ENCODE measurements at places on chromosomes 16 and 17.
A peak's percentile ranks its signal among the peaks of the same experiment; 100 is the strongest.

GRCh38 chr17:16464303-16465051 lies 27.5 kb downstream of the LRRC75A start:
- DNase-seq = no peak

DNA sequence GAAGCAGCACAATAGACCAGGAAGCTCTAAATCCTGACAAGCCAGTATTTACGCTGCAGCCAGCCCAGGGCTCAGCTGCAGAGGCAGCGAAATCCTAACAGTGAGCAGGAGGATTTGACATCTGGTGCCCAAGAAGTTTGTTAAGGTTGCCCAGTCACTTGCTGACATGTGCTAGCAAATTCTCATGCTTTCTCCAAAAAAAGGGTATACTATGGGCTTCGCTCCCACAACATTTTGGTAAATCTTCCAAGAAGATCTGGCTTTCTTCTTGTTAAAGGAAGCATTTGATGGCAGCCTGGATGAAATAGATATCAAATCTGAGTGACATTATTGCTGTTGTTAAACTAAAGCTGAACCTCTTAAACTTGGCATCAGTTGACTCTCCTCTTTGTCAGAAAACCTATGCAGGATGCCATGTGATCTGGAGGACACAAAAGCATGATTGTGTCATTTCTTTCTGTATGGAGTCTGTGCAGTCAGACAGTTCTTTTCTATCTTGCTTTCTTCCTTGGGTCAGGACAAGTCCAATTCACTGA lies 949.7 kb upstream of the RBFOX1 start:
- no peak for DNase-seq

GRCh38 chr17:50353600-50354195 lies 7.8 kb downstream of the XYLT2 start:
- no peak for DNase-seq

DNA sequence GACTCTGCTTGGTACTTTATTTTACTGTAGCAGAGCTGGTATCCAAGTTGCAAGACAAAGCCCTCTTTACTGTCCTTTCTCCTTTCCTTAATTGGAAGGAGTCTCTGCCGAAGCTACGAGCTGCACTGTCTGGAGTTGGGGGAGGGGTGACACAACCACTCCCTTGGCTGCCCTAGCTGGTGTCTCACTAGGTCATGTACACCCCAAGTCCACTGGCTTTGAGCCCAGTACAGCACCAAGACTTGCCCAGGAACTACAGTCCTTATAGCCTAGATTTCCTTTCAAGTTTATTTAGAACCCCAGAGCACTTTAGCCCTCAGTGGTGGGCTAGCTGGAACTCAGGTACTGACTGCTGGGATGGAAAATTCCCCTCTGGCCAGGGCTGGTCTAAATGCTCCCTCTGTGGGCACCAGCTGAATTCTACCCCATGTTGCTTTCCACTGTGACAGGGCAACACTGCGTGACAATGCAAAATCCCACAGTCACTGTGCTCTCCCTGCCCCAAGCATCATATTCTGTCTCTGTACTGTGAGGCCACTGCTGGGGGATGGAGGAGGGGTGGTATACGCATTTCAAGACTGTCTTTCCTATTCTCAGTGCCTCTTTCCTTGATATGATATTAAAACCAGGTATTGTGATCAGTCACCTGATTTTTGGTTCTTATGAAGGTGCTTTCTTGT lies 18.4 kb downstream of the EFCAB5 start:
- no peak for DNase-seq

DNA sequence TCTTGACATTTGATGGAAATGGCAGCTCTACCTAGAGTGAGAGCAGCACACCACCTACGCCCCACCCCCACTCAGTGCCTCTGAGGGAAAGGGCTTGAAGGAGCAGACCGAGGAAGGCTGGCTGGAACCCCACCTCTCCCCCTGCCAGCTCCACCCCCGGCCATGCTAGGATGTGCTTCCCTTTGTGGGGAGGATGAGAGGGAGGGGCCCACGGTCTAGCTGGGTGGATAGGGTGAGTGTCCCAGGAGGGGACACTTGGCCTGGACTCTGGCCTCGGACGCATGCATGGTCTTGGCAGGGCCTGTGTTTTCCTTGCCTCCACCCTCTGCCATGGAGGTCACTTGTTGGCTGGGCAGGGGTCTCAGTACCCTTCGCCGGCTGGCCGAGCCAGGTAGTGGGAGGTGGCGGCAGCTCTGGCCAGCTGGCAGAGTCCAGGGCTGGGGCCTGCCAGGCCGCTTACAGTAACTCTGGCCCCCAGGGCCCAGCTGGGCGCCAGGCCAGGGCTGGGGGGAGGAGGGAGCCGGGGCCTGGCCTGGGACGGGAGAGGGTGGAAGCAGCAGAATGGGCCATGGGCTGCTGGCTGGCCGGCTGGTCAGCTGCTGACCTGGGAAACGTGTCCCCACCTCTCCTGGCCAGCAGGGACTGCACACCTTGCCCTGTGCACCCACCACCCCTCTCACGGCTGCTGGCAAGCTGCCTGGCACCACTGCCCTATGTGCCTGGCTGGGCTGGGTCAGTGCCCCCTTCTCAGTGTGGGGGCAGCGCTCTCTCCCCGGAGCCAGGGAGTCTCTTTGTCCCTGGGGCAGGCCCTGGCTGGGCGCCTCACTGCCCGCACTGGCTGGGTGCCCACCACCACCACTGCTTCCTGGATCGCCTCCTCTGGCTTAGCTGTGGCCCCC lies 23.0 kb downstream of the RARA start:
- peak; percentile 91 for DNase-seq

- DNase-seq = no peak
Measured at GRCh38 chr17:60554377-60554788, 28.3 kb upstream of the APPBP2 start.

GRCh38 chr17:37671824-37672547 lies 28.7 kb upstream of the DDX52 start:
- no peak for DNase-seq

GRCh38 chr16:72270531-72270930 lies 98.6 kb upstream of the PMFBP1 start:
- DNase-seq = no peak

DNA sequence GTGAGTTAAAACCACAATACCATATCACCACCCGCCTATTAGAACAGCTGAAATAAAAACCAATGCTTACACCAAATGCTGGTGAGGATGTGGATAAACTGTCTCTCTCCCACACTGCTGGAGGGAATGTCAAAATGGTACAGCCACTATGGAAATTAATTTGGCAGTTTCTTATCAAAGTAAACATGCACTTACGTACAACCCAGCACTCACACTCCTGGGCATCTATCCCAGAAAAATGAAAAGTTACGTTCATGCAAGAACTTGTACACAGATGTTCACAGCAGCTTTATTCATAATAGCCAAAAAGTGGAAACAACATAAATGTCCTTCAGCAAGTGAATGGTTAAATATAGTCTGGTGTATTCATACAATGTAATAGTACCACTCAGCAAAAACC lies 173.2 kb upstream of the MYOCD start:
- no peak for DNase-seq

- DNase-seq = no peak
Measured at GRCh38 chr16:87114832-87115231, 202.4 kb downstream of the C16orf95 start.

DNA sequence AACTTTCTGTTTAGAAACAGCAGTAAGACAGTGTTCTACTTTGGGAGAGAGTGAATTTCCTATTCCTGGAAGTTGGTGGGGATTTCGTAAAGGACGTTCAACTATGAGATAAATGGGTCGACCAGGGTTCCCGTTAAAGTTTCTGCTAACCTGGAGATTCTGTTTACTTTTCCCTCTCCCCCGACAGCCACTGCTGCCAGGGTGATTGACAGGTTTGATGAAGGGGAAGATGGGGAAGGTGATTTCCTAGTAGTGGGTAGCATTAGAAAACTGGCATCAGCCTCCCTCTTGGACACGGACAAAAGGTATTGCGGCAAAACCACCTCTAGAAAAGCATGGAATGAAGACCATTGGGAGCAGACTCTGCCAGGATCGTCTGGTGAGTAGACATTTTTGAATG lies 1.3 kb downstream of the AATF start:
- DNase-seq = no peak

DNA sequence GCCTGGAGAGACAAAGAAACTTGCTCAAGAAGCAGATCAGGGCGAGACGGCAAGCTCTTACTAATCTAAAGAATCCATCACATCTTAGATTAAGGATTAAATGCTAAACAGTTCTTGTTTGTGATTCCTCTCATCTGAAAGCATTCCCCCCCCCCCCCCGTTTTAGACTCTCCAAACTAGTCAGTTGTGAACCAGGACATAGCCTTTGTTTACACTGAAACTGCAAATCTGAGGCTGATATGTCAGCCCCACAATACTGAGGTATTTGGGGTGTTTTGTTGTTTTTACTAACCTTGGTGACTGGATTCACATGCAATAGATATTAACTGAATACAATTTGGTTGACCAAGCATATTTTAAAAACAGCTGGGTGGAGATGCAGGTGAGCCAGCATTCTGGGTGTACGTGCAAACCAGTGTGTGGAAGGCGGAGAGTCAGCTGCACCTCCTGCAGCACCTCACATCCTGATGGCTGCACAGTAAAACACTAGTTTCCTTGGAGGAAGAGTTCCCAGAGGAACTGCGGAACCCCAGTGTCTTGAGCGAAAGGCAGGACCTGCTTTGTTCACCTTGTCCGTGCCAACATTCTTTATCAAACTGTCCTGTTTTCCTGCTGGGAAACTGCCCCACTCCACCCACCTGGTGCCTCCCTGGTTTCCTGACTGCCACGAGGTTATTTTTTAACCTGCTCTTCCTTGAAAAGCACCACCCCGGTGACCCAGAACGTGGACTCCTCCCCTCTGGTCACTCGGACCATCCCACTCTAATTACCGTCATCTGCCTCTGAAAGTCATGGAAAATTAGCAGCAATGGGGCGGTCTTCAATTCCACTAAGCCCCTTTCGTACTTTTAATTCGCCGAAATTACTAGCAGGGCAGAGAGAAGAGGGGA lies 1.2 kb upstream of the YPEL2 start:
- DNase-seq = no peak

GRCh38 chr16:58367252-58367651 lies 25.0 kb upstream of the GINS3 start:
- DNase-seq = no peak

DNA sequence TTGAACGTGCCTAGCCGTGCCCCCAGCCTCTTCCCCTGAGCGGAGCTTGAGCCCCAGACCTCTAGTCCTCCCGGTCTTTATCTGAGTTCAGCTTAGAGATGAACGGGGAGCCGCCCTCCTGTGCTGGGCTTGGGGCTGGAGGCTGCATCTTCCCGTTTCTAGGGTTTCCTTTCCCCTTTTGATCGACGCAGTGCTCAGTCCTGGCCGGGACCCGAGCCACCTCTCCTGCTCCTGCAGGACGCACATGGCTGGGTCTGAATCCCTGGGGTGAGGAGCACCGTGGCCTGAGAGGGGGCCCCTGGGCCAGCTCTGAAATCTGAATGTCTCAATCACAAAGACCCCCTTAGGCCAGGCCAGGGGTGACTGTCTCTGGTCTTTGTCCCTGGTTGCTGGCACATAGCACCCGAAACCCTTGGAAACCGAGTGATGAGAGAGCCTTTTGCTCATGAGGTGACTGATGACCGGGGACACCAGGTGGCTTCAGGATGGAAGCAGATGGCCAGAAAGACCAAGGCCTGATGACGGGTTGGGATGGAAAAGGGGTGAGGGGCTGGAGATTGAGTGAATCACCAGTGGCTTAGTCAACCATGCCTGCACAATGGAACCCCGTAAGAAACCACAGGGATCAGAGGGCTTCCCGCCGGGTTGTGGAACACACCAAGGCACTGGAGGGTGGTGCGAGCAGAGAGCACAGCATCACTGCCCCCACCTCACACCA lies 724 bp downstream of the GAA start:
- no peak for DNase-seq

DNA sequence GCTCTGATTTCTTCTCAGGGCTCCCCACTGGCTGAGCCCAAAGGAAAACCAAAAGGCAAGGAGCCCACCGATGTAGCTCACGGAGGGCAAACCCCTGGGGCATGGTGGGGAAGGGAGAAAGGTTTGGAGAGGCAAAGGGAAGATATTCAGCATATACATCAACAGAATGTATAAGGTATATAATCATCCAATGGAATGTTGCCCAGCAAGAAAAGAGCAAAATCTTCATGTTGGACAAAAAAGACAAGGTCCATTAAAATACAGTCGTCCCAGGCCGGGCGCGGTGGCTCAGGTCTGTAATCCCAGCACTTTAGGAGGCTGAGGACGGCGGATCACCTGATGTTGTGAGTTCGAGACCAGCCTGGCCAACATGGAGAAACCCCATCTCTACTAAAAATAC lies 1.6 kb downstream of the CPPED1 start:
- DNase-seq = no peak

DNA sequence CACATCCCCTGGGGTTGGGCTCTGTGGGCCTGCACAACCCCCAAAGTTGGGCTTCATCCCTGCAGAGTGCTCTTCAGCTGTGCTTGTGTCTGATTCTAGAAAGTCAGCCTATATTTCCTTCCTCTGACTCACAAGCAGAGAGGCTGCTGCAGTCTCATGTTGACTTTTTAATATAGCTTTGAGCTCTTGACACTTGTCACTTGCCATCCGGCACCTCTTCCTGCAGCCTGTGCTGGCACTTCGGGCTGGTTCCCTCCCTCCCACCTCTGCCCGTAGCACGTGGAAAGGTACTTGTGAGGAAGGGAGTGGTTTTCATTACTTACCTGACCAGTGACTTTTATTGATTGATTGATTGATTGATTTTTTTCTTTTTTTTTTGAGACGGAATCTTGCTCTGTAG lies 19.0 kb upstream of the JPT2 start:
- no peak for DNase-seq

GRCh38 chr17:46147296-46147695 lies 45.9 kb downstream of the KANSL1 start:
- DNase-seq = no peak

GRCh38 chr17:44749076-44749979 lies 9.5 kb upstream of the ADAM11 start:
- peak; percentile 78 for DNase-seq

All from left hindlimb (tissue), 1 donor.